ENCODE measurements at places on chromosomes 5 and 9.

GRCh38 chr5:95084757-95085156, 200.1 kb downstream of the MCTP1 start:
- DNase-seq = no peak

- DNase-seq = no peak
Observed at GRCh38 chr5:90777959-90778358, 219.4 kb downstream of the ADGRV1 start.

DNA sequence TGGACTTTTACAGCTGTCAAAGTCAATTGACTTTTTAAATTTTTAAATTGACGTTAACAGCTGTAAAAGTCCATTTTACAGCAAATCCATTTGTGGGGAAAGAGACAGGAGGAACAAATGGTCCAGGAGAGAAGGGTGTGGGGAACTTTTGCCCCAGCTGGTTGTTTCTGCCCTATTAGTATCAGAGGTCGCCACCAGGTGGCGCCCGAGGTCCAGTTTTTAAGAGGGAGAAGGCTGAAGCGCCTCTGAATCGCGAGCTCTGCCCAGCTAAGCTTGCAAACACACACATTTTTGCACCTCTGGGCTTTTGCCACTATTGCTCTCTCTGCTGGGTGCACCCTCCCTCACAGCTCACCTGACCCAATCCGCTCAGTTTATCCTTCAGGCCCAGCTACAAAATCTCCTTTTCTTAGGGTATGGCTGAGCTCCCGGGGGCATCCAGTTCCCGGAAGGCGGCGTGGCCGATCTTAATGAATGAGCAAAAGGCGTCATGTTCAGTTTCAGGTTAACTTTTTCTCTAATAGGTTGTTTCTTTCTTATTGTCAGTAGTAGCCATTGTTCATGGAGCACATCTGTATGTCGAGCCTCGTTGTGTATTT, 6.3 kb upstream of the TTLL11 start:
- no peak for DNase-seq

DNA sequence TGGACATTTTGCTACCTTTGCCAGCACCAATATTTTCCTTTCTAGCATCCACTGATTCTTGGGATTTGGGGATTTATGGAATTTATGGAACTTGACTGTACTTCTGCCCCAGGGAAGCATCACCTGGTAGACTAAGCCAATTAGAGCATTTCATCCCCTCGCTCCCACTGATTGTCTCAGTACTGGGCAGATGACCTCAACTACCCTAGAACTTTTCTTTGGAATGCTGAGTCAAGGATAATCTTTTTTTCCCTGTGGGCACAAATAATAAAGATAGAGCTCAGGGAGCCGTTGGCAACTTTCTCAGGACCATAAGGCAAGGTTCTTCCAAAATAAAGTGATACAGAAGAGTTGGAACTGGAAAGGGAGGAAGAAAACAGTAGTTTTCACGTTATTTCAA, 438.4 kb downstream of the PLK2 start:
- DNase-seq = no peak

DNA sequence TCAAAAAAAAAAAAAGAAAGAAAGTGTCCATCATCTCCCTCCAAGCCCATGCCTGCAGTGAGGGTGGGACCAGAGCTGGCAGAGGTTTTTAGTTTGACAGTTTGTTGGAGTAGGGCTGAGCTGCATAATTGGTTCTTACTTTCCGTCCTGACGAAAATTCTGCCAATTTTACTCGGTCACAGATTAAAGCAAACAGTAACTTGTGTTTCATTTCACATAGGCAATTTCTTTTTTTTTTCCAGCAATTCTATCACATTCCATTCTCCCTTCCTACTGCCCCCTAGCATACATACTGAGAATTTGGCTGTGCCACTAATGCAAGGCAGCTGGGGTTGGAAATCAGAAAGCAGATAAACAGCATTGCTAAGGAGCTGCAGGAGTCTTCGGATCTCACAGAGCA, 132.4 kb downstream of the FRMD3 start:
- no peak for DNase-seq

DNA sequence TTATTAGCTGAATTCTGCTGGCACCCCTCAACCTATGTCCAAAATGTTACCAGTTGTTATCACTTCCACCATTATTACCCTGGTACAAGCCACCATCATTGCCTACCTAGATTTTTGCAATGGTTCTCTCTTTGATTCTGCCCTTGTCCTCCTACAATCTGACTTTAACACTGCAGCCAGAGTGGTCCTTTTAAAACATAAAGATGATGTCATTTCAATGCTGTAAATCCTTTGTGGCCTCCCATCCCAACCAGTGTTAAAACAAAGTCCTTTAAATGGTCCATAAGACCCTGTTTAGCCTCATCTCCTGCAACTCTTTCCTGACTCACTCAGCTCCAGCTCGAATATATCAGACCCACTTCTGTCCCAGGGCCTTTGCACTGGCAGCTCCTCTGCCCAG, 54.9 kb upstream of the FSTL4 start:
- no peak for DNase-seq

- no peak for DNase-seq
Observed at GRCh38 chr5:158431369-158432029, 572.6 kb upstream of the CLINT1 start.

GRCh38 chr9:69324549-69325401, at the start of gene ENTREP1:
ENTREP1 (plus strand) TSS chr9:69325215; CDS start chr9:69325310, 95 bp downstream.
- peak; percentile 29 for DNase-seq
